ENCODE measurements at places on chromosomes 16 and 17.

DNA sequence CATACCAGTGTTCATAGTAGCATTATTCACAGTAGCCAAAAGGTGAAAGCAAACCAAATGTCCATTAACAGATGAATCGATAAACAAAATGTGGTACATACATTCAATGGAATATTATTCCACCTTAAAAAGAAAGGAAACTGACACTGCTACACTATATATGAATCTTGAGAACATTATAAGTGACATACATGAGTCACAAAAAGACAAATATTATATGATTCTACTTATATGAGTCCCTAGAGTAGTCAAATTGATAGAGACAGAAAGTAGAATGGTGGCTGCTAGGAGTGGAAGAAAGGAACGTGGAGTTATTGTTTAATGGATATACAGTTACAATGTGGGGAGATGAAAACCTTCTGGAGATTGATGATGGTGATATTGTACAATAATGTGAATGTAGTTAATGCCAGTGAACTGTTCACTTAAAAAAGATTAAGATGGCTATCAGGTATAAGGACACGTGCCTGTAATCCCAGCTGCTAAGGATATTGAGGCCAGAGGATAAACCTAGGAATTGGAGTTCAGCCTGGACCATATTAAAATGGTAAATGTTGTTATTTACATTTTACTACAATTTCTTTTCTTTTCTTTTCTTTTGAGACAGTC, 20.2 kb upstream of the TRIM37 start:
- DNase-seq, result no peak

DNA sequence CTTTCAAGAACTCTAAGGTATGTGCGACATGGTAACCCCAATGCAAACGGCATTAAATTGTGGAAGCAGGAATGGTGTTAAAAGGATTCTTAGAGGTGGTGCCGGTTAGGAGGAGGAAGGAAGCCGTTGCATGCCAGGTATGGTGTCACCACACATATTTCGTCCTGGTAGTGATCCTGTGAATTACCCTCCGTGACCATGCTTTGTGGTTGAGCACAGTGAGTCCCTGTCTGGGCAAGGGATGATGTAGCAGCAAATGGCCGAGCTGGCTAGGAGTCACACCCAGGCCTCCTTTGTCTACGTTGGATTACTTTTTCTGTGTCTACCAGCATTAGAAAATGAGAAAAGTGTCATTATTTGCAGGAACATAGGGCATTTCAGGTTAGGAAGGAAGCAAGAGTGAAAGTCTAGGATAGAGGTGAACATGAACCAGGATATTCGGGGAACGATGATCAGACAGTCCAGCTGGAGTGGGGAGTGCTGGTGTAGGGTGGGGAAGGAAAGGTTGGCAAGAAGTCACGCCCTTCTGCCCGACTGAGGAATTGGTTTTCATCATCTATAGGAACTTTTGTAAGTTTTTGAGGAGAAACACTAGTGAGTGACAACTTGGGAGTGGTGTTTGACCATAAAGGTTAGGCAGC, 123.5 kb downstream of the PRKCA start:
- no peak for DNase-seq

- DNase-seq, result peak; percentile 9
Observed at GRCh38 chr17:55238931-55239297, 25.8 kb upstream of the HLF start.

- no peak for DNase-seq
Observed at GRCh38 chr17:50352072-50352692, 6.3 kb downstream of the XYLT2 start.

DNA sequence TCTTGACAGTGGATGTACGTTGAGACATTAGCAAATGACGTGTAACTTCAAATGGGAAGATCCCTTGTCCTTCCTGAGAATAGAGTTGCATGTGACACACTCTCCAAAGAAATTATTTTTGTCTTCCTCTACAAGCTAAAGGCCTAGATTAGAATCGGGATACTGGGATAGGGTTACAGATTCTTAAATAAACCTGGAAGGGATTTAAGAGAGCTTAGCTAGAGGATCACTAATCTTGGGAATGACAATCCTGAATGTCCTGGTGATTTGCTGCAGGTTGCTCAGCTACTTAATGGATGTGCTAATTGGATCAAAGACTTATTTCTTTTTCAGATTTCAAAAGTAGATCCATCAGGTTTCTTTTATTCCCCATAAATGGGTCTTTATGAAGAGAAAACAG, 101.9 kb downstream of the KCNJ2 start:
- no peak for DNase-seq

- no peak for DNase-seq
Observed at GRCh38 chr17:29347831-29348629, 42.1 kb upstream of the TAOK1 start.

GRCh38 chr17:82380860-82381702, 9.5 kb downstream of the UTS2R start:
- no peak for DNase-seq

DNA sequence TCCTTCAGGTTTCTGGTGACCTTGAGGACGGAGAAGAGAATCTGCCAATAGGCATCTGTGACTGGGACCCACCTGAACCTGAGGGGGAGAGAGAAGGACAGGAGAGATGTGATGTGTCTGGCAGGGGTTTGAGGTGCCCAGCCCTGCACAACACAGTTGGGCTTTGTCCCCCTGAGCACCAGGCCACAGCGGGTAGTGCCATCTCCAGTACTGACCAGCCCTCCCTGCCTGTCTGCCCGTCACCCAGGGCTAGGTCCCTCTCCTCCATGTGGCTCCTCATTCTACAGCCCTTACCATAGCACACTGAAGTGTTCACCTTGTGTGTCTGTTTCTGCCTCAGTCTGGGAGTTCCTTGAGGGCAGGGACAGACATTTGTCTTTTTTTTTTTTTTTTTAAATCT, 30.8 kb downstream of the NLRP1 start:
- DNase-seq, result no peak

GRCh38 chr17:77708049-77708448, 250.5 kb upstream of the TNRC6C start:
- DNase-seq, result no peak

DNA sequence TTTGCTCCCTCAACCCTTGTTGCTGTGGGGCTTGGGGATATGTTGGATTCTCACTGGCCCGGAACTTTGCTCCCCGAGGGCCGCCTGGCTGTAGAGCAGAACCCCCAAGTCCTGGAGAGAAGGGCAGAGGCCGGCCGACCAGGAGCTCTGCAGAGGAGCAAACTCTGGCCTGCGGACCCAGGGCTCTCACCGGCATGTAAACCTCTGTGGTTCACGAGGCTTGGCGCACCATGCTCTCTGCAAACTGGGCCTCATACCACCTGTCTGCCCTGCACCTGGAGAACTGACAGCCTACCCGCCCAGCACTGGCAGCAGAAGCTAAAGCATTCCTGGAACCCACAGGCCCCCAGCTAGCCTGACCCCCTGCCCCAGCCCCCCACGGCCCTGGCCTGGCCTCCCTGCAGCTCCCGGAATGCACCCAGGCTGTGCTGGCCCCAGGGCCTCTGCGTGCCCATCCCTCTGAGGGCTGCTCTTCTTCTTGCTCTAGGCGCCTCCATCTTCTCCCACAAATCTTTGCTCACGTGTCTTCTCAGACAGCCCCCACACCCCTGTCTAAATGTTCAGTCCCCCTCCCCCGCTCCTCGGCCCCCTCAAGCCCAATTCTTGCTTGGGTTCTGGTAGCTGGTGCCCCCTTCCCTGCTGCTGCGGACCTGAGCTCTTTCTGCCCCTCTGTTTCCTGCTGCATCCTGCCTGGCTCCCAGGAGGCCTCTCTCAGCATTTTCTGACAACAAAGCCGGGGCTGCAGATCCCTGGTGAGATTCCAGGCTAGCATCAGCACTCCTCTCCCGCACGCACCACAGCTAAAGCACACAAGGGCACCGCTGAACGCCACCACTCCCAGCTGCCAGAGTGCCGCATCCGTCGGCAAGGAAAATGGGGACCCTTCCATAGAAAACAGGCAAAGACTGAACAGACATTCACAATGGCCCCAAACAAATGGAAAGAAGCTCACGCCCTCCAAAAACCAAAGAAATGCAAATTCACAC, 23.3 kb downstream of the ACTG1 start:
- no peak for DNase-seq

- no peak for DNase-seq
Observed at GRCh38 chr16:30352488-30353401, 2.4 kb downstream of the CD2BP2 start.

DNA sequence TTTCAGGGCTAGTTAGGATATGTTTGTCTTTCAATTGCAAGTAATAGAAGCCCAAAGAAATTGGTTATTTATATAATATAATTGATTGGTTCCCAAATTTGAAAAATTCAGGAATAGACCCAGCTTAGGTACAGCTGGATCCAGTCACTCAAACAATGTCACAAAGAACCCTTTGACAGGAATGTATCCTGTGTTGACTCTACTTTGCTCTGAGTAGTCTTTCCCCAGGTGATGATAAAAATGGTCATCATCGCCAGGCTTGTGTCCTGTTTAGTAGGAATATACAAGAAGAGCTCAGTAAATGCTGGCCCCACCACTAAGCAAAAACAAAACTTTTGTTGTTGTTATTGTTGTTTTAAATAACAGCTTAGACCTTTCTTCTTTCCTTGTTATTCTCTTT, 35.0 kb downstream of the MAPT start:
- DNase-seq, result no peak

GRCh38 chr17:2259769-2260536, 43.6 kb downstream of the SMG6 start:
- DNase-seq, result no peak

- DNase-seq, result no peak
Observed at GRCh38 chr17:57527221-57528057, 217.7 kb downstream of the CCDC182 start.

GRCh38 chr16:68367891-68368290, 57.1 kb downstream of the PRMT7 start:
- DNase-seq, result no peak

GRCh38 chr17:80485846-80486245, 9.4 kb upstream of the NPTX1 start:
- DNase-seq, result no peak

GRCh38 chr16:80347900-80348299, 192.9 kb upstream of the DYNLRB2 start:
- DNase-seq, result no peak

GRCh38 chr17:17152385-17152784, 53.7 kb downstream of the PLD6 start:
- no peak for DNase-seq

DNA sequence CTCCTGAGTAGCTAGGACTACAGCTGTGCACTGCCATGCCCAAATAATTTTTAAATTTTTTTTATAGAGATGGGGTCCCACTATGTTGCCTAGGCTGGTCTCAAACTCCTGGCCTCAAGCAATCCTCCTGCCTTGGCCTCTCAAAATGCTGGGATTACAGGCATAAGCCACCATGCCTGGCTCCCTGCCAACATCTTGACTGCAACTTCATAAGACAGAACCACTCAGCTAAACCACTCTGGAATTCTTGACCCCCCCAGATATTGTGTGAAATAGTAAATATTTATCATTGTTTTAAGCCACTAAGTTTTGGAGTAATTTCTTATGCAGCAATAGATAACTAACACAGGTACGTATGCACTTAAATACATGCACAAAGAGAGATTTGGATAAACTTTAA, 26.0 kb downstream of the DYNLL2 start:
- no peak for DNase-seq

DNA sequence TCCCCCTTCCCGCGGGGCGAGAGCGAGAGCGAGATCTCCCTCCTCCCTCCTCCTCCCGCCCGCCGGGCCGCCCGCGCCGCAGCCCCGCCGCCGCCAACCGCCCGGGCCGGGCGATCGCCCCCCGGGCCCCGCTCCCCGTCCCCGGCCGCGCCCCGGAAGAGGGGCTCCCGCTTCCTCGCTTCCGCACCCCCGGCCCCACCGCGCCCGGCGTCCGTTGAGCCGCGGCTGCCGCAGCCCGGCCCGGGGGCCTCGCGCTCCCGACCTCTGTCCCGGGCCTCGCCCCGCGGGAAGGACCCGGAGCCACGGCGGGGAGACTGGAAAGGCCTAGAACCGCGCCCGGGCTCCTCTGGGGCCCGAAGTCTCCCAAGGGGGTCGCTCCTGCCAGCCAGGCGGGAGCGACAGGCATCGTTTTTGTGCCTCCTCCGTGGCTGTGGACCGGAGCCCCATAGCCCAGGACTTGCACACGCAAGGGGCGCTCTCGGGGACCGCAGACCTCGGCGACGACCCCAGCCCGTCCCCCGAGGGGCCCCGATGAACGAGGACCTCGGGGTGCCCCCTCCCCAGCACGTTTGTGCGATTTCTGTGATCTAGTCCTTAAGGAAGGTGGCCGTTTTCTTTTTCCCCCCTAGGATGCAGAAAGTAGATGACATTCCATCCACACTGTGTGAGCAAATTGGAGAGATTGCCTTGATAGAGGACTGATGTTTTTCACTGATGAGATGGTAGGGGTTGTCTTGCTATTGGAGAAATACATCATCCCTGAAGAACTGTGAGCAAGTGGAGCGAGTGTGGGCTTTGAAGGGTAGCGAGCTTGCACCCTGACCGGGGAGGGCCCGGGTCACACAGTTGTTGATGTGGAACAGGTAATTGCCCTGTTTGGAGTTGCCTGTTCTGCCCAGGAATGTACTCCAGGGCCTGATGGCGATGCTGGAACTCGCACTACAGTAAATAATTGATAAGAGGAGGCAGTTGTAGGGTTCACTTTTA, 611 bp downstream of the BANP start:
- DNase-seq, result no peak

- no peak for DNase-seq
Observed at GRCh38 chr17:65589321-65589720, 27.9 kb upstream of the AXIN2 start.

DNA sequence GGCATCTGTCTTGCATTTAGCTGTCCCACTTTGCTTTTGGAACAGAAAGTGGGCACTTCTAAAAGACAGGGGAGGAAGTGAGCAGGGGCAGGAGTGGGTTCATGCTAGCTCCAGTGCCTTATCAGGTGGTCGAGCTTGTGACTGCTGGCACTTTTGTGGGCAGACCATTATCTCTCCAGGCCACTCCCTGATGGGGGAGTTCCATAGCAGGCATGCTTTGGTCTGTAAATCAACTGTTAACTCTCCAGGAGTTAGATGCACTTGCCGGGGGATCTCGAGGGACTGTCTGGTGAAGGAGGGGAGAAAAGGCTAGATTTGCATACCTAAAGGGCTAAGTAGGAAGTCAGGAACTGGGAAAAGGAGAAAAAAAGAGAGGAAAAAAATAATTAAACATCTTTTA, 9.3 kb upstream of the CARD14 start:
- DNase-seq, result no peak

- no peak for DNase-seq
Observed at GRCh38 chr17:79941088-79942010, 94.3 kb downstream of the TBC1D16 start.

- DNase-seq, result no peak
Observed at GRCh38 chr17:69425978-69426377, 11.5 kb downstream of the MAP2K6 start.

DNA sequence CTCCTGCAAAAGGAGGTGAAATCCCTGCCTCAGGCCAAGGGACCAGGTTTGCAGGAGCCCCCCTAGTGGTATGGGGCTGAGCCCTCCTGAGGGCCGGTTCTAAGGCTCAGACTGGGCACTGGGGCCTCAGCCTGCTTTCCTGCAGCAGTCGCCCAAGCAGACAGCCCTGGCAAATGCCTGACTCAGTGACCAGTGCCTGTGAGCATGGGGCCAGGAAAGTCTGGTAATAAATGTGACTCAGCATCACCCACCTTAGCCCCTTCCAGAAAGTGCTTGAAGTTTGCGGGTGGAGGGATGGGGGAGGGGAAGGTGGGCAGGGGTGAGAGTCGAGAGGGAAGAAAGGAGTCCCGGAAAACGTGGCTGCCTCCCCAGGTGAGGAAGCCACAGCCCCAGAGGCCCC, 2.1 kb downstream of the MC1R start:
- no peak for DNase-seq

GRCh38 chr16:22979038-22979437, 165.1 kb downstream of the HS3ST2 start:
- DNase-seq, result no peak

- DNase-seq, result no peak
Observed at GRCh38 chr16:6081320-6081976, 983.9 kb upstream of the EEF2KMT start.
